Right lung (tissue), 10 donors: ENCODE measurements at places on chromosomes 12 and 14. TPM values are rescaled to one million over a fixed set of nuclear protein-coding genes. Genes with fewer than 3 reads are reported as not detected.

Gene OR4E1
- not detected for polyA plus RNA-seq

DNA sequence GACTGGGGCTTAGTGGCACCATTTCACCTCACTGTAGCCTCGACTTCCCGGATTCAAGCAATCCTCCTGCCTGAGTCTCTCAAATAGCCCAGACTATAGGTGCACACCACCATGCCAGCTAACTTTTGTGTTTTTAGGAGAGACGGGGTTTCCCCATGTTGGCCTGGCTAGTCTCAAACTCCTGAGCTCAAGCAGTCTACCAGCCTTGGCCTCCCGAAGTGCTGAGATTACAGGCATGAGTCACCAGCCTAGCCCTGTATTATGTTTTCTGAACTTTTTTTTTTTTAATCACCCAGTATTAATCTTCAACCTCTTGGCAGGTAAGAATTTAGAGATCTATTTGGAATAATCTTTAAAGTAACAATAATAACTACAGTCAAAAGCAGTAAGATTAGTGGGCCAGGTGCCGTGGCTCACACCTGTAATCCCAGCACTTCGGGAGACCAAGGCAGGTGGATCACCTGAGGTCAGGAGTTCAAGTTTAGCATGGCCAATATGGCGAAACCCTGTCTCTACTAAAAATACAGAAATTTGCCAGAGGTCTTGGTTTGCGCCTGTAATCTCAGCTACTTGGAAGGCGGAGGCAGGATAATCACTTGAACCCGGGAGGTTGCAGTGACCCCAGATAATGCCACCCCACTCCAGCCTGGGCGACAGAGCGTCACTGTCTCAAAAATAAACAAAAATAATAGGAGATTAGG is 8.6 kb downstream of the NANOG start:
- DNase-seq: no peak

DNA sequence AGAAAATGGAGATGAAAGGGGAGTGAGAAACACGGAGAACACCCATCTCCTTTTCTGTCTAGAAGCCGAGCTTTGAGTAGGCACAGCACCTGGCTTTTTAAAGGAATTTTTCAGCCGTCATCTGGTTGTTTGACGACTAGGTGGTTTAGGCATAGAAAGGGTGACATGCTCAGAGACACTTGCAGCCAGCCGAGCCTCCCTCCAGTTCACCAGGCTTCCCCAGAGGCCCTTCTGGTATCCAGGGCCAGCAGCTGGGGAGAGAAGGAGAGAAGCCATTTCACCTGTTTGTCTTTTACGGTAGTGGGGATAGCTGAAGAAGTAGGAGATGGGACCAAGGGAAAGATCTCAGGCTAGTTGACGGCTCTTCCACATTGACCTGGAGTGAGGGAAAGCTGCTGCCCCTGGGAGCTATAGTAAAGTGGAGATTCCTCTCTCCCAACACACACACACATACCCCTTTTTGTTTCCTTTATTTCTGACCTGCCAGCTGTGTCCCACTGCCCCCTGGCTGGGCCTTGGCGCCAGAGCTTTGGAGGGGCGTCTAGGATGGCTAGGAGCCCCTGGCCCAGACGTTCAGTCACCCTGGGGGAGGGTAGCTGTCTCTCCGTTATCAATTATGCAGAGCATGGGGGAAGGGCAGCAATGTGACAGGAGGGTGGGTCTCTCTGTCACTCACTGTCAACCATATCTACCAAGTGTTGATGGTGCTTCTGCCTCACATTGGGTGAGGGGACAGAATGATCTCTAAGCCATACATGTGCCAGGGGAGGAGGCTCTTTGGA is 5.5 kb downstream of the MAP3K12 start:
- DNase-seq: no peak

GRCh38 chr12:124687174-124687902 is 119.9 kb upstream of the NCOR2 start:
- no peak for DNase-seq

DNA sequence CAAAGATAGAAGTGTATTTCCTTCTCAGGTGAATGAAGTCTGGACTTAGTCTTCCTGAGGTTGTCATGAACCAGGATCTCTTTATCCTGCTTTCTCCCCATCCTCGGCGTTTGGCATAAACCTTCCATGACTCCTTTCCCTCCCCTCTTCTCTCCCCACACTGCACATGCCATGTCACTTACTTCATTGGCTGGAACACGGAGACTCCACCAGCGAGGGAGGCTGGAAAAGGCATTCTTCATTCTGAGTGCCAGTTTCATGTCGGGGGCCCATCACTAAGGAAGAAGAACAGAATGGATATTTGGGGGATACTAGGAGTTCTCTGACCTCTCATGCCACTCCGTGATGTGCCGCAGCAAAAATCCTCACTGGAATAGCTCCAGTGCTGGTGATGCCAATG is 105.6 kb downstream of the VCPKMT start:
- no peak for DNase-seq

Gene TAS2R13
- polyA plus RNA-seq: not detected

GRCh38 chr14:80213602-80214001 is 2.3 kb upstream of the DIO2 start:
- no peak for DNase-seq

DNA sequence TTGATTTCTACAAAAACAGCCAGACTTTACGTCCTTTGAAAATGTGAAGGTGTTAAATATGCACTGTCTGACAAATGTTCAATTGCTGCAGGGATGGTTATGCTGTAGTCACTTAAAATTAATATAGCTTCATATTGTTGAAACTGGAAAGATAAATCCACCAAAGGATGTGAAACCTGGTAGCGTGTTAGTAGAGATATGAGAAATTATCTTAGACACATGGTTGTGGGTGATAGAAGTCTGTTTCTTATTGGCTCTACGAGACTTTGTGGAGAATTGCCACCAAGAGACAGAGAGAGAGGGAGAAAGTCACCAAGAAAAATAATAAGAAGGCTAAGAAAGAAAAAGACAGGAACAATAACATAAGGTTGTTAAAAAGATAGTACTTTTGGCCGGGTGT is 2.6 kb upstream of the CAPRIN2 start:
- no peak for DNase-seq

DNA sequence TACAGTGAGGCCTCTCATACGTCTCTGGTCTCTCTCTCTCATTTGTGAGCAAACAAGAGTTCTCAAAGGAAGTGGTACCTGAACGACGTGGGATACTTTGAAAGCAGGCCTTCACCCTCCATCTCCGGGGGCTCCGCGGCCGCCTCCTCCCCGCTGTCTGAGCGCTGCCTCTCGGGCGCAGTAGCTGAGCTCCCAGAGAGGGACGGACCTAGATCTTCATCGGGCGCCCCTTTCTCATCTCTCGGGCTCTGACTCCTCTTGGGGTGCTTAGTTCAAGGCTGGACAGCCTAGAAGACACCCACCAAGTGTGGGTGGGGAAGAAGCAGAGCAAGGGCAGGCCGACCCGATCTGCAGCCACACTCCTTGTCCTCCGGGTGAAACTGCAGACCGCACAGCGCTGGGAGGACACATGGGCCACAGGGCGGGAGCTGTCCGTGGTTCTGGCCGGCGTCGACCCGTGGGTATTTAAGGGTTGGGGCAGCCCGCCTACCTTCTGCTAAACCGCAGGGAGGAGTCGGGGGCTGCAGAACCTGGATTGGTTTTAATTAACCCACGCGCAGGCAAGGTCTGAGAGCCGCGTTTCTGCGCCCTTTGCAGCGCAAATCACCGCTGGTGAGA is 92.7 kb downstream of the PAH start:
- peak; percentile 27 for DNase-seq

Gene PMEL
- 2.5 TPM for polyA plus RNA-seq

DNA sequence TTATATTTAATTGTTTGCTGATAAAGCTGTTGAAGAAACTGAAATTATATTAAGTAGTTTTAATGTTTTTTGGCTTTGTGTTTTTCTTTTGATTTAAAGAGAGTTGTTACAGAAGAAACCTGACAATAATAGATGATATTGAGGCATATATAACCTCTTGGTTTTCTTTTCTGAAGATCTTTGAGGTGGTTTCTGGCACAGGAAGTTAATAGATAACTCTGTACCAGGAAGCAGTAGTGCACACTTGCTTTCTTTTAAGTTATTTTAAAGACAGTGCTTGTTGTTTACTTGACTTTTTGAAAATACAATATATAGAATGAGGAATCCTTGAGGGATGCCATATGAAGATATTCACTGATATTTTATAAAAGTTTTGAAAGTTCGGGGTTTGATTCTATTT is 209.0 kb upstream of the FBXO33 start:
- DNase-seq: no peak

- no peak for DNase-seq
Observed at GRCh38 chr12:89064780-89065179, 287.5 kb downstream of the DUSP6 start.

DNA sequence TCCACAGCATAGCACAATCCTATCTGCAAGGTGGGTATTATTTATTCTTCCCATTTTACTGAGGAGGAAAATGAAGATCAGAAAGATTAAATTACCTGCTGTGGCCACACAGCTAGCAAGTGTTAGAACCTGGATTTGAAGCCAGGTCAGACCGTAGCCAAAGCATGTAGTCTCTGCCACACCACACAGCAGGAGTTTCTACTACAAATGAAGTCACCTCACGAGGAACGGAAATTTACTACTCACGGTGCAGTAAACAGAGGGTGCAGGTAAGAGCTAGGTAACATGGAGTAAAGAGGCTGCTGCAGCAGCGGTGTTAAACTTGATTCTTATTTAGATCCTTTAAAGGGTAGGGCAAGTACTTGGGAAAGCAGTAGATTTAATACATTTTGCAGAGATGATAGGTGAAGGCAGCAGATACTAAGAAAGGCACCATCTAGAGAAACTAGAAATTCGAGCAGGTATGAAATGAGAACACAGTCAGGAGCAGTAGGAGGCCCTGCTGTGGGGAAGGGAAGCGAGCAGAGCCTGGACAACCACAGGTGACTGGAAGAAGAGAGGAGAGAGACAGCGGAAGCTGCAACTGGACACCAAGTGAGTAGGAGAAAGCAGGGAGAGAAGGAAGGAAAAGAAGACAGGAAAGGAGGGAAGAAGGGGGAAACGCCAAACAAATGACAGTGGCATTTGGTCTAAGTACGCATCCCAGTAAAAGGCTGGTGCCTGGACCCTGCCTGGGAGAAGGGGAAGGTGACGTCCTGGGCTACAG is 21.5 kb downstream of the SPTB start:
- DNase-seq: no peak

DNA sequence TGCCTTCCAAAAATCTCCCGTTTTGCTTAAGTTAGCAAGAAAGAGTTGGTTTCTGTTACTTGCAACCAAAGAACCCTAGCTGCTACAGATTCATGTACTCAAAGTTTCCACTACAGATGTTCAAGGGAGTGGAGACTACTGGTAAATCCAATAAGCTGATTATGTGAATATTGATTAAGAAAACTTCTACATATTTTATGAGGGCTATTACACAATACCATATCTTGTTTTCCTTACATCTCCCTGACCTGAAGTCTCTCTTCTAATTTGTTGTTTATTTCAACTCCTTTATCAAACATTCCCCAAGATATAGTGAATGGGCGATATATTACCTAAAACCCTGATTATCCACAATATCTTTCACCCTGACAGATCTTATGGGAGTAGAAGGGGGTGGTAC is 164.4 kb upstream of the PLXNC1 start:
- DNase-seq: no peak

DNA sequence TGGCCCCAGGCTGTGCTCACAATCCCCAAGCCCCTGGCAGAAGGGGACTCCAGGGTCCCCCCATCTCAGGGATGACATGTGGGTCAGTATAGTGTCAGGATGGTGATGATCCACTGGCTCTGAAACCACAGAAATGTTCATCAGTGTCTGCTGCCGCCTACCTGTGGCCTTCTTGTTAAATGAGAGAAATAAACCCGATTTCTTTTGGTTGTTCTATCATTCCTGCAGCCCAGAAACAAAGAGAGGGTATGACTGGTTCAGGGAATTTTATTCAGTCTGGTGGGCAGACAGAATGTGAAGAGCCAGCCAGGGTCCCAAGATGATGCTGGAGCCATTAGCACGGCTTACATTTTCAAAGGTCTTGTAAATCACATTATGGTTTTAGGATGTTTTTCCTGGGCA is 86.6 kb downstream of the CRADD start:
- no peak for DNase-seq
